ENCODE measurements at places on chromosomes 4 and X. TPM values are rescaled to one million over a fixed set of nuclear protein-coding genes. Genes with fewer than 3 reads are reported as not detected.

Gene AFF2
- 0.22 TPM for total RNA-seq

Gene LIMCH1
- total RNA-seq: 1.4 TPM

Gene ACTRT1
- total RNA-seq: not detected

Gene ARL9
- under 0.01 TPM for total RNA-seq

Gene F9
- not detected for total RNA-seq

Gene SHROOM3
- total RNA-seq: 4.2 TPM

Gene LRCH2
- total RNA-seq: 15.8 TPM

Gene CPZ
- 0.66 TPM for total RNA-seq

Gene LDOC1
- 4.1 TPM for total RNA-seq

Gene DGKQ
- 25.6 TPM for total RNA-seq

Gene SPATA4
- total RNA-seq: 0.37 TPM

Gene SYP
- total RNA-seq: 0.33 TPM

Gene LONRF3
- total RNA-seq: 1.00 TPM

Gene SYTL5
- total RNA-seq: 0.66 TPM

Gene TMEM156
- 10.8 TPM for total RNA-seq

Gene GAGE12E
- not detected for total RNA-seq

Gene GNPDA2
- total RNA-seq: 27.5 TPM

Gene ADH1A
- total RNA-seq: not detected

Gene NIPAL1
- 1.2 TPM for total RNA-seq

Gene SSX1
- total RNA-seq: not detected

Gene TXK
- total RNA-seq: not detected

Gene ADGRL3
- 0.11 TPM for total RNA-seq

All from uterine smooth muscle cell (primary cell).